CD14-positive monocyte (primary cell): ENCODE measurements at places on chromosomes 2 and 18. TPM values are rescaled to one million over a fixed set of nuclear protein-coding genes. Genes with fewer than 3 reads are reported as not detected.

DNA sequence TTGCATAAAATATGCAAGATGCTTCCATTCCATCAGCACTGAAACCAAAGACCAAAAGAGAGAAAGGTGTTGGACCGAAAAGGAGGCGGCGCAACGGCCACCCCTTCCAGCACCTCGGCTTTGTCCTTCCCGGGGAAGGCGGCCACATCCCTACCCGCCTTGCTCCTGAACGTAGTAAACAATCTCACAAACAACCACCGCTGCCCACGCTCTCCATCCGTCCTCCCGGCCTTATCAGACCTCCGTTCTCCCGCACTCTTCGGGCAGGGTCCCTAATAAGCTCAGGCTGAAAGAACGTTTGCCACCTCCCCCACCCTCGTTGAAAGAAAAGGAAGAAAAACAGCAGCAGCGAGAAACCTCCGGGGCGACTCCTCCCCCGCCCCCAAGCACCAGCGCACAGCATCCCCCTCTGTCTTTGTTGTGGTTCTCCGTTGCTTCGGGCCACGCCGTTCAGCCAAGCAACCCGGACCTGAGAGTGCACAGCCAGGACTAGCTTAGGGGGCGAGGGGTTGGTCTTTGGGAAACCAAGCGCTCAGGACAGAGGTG lies 4.4 kb downstream of the EVX2 start:
- DNase-seq = no peak

DNA sequence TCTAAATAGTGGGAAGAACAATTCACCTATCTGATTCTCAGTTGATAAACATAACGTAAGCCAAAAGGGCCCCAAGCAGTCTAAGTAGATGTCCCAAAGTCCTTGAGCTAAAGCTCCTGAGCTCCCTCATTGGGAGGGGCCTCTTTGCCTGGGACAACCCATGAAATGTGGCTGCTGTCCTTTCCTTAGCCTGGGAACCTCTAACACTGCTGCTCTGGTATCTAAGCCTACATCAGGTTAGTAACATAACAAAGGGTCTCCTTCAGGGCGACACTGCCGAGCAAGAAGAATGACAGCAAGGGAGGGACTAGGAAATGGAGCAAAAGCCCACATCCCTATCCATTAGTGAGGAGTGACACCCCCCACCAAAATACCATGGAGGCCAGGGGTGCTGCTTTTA lies 98.3 kb downstream of the MAPRE2 start:
- no peak for DNase-seq

DNA sequence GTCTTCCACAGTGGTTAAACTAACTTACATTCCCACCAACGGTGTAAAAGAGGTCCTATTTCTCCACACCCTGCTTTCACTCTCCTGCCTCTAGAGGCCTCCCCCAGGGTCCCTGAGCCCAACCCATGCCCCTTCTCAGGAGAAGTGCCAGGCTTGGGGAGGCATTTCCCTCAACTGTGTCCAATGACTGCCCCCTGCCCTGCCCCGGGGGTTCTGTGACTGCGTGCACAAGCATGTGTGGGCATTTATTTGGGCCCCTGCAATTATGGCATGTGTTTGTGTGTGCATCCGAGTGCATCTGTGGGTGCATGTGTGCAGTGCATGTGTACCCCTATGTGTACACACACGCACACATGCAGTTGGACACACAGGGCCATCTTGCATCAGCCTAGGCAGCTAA lies 57.3 kb downstream of the INHBB start:
- no peak for DNase-seq

DNA sequence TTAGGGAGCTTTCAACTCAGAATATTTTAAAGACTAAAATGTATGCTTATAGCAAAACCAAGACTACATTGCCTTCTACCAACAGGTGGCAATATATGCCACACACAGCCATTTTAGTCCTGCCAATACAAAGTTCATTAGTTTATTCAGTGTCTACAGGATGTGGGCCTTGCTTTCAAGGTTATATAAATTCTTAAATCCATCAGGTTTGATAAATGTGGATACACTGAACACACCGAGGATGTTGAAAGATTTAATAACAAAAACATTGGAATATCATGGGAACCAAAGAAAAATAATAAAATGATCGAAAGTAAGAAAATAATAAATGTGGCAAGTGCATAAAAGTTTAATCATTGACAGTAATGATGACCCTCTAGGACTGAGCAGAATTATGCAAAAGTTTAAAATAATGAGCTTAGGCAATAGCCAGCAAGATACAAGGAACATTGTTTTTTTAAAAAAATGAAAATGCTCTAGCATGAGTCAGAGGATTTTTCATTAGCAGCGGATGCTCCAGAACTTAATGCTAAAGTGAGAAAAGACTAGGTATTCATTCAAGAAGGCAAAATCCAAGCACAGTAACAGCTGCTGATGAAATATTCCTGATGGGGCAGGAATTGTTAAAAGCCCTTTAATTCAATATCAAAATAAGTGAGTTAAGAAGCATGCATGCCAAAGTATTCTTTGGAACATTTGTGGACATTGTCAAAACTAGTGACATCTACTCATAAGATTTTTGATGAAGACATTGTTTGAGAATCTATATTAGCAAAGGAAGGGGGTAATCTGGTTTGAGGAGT lies 14.2 kb downstream of the SCN9A start:
- DNase-seq = no peak

GRCh38 chr2:67996772-67997527 lies 65.9 kb downstream of the C1D start:
- no peak for DNase-seq

- DNase-seq = no peak
Observed at GRCh38 chr2:26620031-26620605, 21.0 kb downstream of the CIB4 start.

- no peak for DNase-seq
Observed at GRCh38 chr2:191612496-191612895, 65.4 kb upstream of the NABP1 start.

DNA sequence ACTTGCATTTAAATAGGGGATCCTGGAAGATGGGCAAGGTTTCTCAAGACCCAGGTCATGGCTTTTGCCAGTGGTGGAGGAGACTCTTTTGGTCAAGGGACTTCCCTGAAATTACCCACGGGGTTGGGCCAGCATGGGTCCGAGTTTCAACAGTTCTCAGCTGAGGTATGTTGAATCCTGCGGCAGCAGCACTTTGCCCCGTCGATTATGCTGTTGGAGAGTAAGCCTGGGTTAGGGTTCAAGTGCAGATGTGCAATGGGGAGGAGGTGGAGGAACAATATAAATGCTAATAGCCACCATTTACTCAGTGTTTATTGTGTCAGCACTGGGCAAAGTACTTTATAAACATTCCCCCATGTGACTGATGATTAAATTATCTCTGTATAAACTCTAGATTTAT lies 96.0 kb upstream of the GATA6 start:
- DNase-seq = no peak

DNA sequence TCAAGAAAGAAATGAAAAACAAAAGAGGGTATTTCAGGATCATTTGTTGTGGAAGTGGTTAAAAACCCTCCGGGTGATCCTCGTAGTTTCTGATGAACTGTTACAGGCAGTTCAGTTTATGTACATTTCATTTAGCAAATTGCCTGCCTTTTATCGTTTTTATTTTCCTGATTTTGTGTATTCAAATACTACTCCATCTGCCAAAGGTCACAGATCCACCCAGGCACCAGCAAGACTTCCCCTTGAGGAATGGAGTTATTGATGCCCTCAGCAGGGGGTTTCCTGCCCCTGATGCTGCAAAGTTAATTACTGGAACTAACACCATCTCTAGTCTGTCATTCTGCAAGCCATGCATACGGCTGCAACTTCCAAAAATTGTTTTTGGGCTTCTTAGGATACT lies 641.9 kb downstream of the SLC4A3 start:
- no peak for DNase-seq

GRCh38 chr2:119814216-119814615 lies 54.5 kb downstream of the PTPN4 start:
- no peak for DNase-seq

GRCh38 chr2:31467426-31467825 lies 52.9 kb upstream of the XDH start:
- DNase-seq = no peak

- DNase-seq = no peak
Observed at GRCh38 chr2:240558236-240558761, 511 bp upstream of the ANKMY1 start.

DNA sequence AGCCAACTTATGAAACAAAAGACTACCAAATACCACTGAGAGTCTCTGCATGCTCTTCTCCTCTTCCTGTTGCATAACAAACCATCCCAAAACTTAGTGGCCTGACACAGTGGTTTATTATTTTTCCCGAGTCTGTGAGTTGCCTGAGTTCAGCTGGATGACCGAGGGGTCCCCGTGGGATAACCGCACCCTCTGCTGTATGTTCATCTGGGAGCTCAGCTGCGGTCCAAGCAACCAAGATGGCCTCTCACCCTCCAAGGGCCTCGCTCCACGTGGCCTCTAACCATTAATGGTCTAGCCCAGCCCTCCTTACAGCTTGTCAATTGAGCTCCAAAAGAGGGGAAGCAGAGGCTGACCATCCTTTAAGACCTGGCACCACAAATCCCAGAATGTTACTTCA lies 17.1 kb downstream of the ITM2C start:
- DNase-seq = no peak

DNA sequence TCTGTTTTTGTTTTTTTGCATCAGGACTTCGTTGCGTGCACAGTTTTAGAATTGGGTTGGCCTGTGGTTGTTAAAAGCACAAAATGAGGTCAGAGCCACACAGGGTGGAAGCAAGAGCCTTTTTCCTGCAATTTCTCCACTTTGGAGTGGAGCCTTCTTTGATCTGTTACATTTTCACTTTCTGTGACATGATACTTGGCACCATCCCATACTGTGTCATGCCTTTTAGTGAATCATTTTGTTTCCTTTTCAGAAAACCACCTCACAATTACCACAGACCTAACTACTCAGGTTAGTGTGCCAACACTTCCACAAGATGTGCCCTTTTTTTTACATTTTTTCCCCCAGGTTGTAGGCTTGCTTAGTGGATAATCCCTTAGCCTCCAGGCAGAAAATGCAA lies 32.5 kb downstream of the MERTK start:
- peak; percentile 10 for DNase-seq

SPATA3 gene
- polyA plus RNA-seq = not detected

GALM gene
- polyA plus RNA-seq = 3.0 TPM

PNKD gene
- 79.8 TPM for polyA plus RNA-seq

G6PC2 gene
- not detected for polyA plus RNA-seq

GPR35 gene
- 30.6 TPM for polyA plus RNA-seq

SLC14A1 gene
- polyA plus RNA-seq = not detected in 2 replicates
